ENCODE measurements at places on chromosomes 11 and 22.
A peak's percentile ranks its signal among the peaks of the same experiment; 100 is the strongest.

GRCh38 chr22:44142421-44143104 lies 38.2 kb upstream of the PARVG start:
- no peak for DNase-seq

DNA sequence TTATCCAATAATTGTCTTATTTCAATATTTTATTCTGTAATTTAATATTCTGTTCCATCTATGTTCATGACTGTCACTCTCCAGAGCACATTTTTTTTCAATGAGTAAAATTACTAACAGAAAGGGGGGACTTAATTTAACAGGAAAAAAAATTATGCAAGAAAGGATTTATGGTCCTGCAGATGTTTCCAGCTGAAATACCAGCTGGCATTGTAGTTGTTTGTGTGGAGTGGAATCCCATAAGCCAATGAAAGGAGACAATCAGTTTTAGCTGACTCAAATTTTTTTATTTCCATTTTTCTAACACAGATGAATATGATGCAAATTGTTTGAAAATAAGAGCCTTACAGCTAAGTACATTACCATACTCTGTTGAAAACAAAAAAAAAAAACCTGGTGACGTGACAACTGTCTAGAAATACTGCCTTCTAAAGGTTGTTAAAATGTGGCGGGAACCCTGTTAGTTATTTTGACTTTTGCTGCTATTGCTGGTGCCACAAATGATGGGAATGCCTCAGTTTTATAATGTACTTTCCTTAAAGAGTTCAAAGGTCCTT lies 389.1 kb downstream of the ETS1 start:
- DNase-seq, result no peak

DNA sequence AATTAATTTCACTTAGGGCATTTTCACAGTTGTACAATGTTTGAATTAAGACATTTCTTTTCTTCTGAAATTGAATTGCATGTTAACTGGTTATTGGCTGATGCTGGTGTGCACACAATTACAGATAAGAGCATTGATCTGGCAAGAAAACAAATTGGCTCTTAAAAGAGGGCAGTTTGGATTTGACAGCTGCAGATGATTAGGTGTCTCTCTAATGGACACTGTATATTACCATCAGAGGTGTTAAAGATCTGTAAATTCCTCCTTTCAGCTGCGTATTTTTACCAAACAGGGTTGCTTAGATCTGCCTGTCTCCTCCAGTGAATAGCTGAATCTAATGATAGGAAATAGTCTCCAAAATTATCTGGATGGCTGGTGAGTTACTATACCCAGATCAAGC lies 198.5 kb downstream of the BLID start:
- no peak for DNase-seq

- DNase-seq, result peak; percentile 89
Observed at GRCh38 chr11:118002541-118003423, 16.6 kb downstream of the IL10RA start.

- DNase-seq, result peak; percentile 31
Observed at GRCh38 chr11:128195057-128195751, 392.2 kb downstream of the ETS1 start.

- no peak for DNase-seq
Observed at GRCh38 chr11:74641289-74641688, 48.9 kb downstream of the POLD3 start.

DNA sequence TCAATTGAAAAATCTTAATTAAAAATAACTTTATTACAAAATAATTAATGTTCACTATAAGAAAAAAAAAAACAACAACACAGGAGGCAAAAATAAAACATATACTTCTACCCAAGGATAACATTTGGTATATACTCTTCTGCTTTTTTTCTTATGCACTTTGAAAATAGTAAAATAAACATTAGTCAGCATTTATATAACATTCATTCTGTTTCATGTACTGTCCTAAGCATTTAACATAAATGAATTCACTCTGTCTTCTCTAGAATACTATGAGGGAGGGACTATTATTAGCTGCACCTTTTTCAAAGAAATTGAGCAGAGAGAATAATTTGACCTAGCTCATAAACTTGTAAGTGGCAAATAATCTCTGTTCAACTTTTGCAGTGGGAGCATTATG lies 48.3 kb upstream of the CCDC34 start:
- no peak for DNase-seq

GRCh38 chr22:49439373-49439772 lies 388.3 kb downstream of the BRD1 start:
- DNase-seq, result no peak

DNA sequence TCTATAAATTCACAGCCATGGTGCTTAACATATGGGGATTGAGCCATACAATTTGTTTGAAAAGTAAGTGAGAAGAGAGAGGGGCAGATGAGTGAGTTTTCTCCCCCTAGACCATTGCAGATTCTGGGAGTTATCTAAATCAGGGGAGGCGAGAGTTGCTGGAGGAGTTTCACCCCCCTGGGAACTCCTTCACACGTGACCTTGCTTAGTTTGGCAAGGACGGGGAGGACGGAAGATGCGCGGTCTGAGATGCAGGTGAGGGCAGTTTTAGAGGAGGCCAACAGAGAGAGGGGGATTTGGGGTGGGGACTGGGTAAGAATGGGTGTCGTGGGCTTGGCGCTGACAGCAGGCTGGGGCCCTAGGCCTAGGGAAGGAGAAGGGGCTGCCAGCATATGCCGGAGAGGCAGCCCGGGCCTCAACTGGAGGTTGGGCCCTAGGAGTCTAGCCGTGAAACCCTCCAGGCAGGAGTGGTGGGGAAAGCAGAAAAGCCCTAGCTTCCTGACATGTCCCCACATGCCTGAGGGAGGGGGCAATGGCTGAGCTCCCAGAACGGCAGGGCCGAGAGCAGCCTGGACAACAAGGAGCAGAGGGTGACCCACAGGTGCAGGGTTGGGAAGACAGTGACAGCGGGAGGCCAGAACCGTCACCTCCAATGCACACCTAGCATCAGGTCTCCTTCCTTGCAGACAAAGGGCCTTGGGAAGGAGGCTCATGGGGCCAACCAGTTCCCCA lies 63.9 kb downstream of the ELFN2 start:
- DNase-seq, result no peak

- DNase-seq, result no peak
Observed at GRCh38 chr11:63619967-63620366, 5.7 kb upstream of the PLAAT3 start.

- DNase-seq, result no peak
Observed at GRCh38 chr11:12808519-12808918, 134.3 kb downstream of the TEAD1 start.

- DNase-seq, result no peak
Observed at GRCh38 chr11:45649544-45650165, 15.8 kb downstream of the CHST1 start.

DNA sequence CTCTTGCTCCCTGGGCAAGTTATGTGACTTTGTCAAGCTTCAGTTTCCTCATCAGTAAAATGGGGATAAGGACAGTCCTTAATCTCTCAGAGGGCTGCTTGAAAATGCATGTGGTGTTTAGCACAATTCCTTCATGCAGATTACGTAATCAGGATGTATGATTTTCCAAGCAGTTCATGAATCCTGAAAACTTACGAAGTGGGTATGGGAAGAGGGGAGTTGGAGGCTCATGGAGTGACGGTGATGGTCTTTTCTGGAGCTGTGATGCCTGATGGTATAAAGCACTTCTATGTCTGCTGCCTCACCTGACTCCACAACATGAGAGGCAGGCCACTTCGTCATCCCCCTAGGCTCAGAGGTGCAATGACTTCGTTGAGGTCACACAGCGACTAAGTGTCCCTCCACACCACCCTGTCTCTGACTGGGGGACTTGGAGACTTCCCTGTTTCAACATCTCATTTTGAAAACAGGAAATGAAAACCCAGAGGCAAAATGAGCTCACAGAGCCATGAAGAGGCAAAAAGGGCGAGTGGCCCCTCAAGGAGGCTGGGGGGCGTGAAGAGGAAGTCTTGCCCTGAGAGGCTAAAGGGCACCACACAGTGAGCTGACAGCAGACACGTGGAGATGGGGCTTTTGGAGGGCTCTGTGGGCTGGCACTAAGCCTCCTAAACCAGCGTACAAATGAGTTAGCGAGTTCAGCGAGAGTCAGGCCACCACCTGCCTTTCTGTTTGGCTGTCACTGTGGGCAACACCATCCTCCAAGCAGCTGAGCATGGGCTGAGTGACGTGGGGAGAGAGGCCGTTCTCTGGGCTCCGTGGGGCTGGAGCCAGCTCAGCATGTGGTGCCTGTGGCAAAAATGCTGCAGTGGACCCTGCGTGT lies 10.1 kb downstream of the MCM5 start:
- DNase-seq, result peak; percentile 17

- no peak for DNase-seq
Observed at GRCh38 chr11:73386016-73386415, 9.8 kb downstream of the RELT start.

DNA sequence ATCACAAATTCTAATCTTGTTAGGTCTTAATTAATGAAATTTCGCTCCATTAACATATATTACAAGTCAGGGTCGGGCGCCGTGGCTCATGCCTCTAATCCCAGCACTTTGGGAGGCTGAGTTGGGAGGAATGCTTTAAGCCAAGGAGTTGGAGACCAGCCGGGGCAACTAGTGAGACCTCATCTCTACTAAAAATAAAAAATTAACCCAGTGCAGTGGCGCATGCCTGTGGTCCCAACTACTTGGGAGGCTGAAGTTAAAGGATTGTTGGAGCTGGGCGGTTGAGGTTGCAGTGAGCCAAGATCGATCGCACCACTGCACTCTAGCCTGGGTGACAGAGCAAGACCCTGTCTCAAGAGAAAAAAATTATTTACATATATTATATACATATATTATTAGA lies 1.9 kb downstream of the TMA7B start:
- DNase-seq, result no peak

DNA sequence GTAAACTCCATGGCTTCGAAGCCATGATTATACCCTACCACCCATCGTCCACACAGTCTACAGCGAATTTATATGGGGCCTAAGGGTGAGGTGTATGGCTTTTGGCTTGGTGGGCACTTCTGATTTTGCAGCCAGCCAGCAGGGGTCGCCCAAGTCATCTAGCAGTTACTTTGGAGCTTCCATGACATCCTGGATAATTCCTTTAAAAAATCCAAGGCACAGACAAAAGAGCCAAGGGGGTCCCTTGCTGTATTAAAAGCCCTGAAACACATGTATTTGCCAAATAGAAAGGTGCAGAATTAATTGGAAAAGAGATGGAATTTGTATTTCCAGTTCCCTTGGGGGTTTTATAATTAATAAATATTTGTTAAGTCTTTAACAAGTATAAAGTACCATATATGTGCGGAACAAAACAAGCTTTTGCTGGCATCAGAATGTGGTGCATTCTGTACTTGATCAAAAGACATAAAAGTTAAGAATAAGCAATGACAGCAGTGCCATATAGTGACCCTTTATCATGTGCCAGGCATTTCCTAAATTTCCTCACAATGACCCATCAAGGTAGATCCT lies 132.8 kb upstream of the PITPNB start:
- peak; percentile 15 for DNase-seq

DNA sequence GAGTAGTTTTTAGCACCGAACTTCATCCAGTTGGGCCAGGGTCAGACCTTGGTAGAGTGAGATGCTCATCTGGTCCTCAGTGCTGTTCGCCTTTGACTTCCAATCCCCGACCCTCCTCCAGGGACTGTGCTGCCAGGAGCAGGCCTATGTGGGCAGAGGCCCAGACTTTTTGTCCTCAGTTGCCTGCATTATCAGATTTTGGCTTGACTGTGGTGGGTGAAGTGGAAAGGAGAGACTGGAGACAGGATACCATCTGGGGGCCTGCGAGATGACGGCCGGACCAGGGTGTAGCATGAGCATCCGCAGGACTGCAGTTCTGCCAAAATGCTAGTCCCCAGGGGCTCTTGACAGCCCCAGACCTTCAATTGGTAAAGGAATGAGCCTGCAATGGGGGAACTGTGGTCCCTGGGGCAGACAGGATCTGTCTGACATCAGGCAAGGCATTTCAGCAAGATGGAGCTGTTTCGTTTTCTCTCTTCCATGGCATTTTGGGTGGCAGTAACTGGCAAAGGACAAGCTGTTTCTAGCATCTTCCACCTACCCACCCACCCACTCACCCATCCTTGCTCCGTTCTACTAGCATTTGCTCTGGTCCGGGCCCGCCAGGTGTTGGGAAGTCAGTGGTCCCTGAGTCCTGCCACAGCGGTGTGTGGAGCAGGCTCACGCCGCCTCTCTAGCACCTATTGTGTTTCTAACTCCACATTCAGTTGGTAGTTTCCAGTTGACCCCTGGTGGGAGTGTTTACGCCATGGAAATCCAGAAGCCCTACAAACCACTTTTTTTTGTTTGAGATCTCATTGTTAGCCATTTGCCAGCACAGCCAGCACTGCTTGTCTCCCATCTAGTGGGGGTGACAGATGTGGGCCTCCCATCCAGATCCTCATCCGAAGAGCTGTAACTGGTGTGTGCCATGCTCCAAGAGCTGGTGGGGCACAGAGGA lies 53.5 kb downstream of the OTOG start:
- DNase-seq, result no peak

DNA sequence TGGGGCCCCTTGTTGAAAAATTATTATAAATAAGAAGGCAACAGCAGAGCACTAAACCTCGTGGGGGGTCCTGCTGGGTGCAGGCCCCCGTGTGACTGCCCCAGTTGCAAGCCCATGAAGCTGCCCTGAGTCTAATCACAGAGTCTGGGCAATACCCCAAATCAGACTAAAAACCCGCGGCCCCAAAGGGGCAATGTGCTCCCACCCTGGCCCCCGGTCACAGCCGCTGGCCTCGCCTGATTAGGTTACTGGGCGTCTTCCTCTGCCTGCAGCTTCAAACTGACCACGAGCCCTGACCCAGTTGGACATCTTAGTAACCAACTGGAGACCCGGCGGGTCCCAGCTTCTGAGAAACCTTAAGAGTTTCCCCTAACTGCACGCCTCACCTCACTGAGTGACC lies 1.6 kb downstream of the CXCR5 start:
- no peak for DNase-seq

DNA sequence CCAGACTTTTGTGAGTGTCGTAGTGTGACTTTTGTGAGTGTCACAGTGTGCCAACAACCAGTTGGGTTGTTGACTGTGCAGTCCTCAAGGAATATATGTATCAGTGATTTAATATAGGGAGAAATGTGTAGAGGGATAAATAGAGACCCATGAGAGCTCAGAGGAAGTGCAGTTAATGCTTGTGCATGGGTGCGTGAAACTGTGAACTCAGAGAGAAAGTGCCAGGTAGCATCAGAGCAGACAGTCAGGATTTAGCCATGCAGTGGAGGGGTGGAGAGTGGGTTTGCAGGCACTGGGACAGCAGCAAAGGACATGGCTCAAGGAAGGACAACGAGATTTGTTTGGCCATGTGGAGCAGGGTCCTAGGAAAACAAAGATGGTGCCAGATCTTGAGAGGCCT lies 33.6 kb downstream of the YWHAH start:
- no peak for DNase-seq

- no peak for DNase-seq
Observed at GRCh38 chr11:46669711-46670139, 30.7 kb downstream of the ARHGAP1 start.

- peak; percentile 69 for DNase-seq
Observed at GRCh38 chr11:125995313-125995712, 49.5 kb downstream of the VSIG10L2 start.

DNA sequence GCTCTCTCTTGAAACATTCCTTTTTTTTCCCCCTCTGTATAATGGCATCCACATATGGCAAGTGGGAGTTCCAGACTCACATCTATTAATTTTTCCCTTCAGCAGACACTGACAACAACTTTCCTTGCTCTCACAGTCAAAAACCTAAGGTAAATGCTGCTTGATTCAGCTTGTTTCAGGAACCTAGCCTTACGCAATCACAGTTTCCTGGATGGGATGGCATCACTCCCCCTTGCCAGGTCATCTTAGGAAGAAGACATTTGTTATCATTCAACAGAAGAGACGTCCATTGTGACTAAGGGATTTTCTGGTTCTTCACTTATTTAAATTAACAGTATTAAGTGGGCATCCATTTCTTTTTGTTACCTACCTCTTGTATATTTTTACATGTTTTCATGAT lies 112.0 kb upstream of the PDGFD start:
- no peak for DNase-seq

GRCh38 chr11:9820260-9820659 lies 156.4 kb downstream of the SWAP70 start:
- no peak for DNase-seq
